Cerebellum (tissue), 4 donors: ENCODE measurements at places on chromosomes 13 and 19. TPM values are rescaled to one million over a fixed set of nuclear protein-coding genes. Genes with fewer than 3 reads are reported as not detected.

- DNase-seq = no peak
Observed at GRCh38 chr19:33465371-33465770, 56.2 kb downstream of the PEPD start.

GRCh38 chr13:34886121-34886875, 55.8 kb upstream of the NBEA start:
- no peak for DNase-seq

DNA sequence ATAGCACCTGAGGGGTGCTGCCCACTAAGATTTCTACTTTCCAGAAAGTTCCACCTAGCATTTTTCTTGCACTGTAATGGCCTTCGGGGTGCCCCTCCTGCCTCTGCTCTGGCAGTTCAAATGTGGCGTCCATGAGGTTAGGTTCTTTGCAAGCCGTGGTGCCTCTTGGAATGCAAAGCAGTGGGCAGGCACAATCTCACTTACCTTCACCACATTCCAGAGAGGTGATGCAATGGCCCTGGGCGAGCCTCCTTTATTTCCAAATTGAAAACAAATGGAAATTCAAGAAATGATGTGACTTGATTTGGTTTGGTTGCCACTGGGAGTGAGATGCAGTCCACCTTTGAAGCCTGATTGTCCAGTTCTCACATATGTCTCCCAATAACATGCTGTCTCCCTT, 46.9 kb downstream of the FGF9 start:
- no peak for DNase-seq

- no peak for DNase-seq
Observed at GRCh38 chr13:95571941-95572340, 19.4 kb downstream of the CLDN10 start.

DNA sequence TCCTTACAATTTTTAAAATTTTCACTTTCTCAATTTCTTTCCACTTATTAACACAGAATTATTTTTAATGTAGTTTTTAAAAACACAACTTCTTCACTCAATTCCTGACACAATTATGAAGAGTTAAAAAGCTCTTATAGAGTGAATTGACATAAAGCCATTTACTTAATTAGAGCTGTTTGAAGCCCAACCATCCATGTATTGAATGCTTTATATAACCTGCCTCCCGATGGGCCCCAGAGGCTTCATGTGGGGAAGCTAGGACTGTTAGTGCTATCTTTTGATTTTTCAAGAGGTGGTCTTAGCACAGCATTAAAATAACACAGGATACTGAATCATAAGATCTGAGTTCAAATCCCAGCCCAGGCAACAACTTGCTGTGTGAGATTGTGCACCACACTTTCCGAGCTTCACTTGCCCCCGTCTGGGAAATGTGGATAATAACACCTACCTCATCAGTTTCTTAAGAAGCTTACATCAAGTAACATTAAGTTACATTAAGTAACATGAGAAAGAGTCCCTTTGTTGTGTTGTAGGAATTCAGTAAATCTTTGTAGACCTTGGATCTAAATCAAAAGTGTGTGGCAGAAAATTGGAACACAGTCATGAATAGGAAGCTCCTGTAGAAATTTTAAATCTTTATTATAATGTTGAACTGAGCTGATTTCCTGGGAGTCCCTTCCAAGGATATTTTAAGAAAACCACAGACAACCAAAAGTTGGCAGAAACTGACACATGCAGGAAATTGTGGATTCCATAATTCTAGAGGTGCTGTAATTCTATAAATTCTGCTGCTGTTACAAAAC, 5.5 kb upstream of the ENOX1 start:
- DNase-seq = no peak

- DNase-seq = no peak
Observed at GRCh38 chr19:14459703-14460102, 15.5 kb downstream of the PTGER1 start.

DNA sequence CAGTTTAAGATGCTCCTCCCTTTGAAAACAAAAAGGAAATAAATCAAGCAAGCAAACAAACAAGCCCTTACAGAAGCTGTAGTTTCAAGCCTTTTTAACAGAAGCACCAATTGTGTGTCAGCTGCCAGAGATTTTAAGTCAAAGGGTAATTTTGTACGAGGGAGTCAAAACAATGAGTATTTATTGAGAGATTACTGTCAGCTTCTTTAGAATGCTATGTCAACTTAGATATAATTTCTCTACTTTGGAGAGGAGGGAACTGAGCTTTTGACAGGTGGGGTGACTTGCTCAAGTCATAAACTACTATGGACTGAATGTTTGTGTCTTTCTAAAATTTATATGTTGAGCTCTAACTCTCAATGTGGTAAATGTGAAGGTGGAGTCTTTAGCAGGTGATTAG, 10.5 kb upstream of the CBY2 start:
- no peak for DNase-seq

- no peak for DNase-seq
Observed at GRCh38 chr13:53012707-53013106, 15.9 kb upstream of the OLFM4 start.

DNA sequence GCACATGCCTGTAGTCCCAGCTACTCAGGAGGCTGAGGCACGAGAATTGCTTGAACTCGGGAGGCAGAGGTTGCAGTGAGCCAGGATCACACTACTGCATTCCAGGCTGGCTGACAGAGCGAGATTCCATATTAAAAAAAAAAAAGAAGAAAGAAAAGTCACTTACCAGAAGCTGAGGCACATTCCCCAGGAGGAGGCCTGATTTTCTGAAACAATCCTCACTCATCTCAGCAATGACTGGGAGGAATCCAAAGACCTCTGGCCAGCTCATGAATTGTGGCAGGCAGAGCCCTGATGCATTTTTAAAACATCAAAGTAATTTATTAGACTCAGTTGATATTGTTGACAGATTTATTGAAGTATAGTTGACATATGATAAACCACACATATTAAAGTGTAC, 206.3 kb downstream of the FOXO1 start:
- no peak for DNase-seq

DNA sequence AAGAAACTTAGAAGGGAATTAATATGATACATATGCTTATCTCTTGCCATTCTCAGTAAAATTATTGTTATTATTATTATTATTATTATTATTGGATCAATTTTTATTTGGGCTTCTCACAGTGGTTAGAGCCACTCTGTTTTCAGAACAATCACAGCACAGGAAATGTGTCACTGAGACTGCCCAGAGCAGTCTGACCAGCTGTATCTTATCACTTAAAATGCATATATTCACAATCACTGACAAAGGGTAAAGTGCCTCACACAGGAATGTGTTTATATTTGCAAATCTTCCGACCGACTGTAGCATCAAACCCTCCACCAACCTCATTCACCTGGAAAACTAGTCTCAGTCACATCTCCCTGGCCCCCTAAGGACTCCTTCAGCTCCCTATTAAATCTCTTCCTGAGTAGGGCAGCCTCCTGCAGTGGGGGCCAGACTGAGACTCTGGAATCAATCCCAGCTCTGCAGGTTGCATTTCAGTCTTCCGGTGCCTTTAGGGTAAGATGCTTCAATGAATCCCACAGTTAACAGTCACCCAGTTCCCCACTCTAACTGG, 738.3 kb upstream of the SLITRK5 start:
- no peak for DNase-seq

DNA sequence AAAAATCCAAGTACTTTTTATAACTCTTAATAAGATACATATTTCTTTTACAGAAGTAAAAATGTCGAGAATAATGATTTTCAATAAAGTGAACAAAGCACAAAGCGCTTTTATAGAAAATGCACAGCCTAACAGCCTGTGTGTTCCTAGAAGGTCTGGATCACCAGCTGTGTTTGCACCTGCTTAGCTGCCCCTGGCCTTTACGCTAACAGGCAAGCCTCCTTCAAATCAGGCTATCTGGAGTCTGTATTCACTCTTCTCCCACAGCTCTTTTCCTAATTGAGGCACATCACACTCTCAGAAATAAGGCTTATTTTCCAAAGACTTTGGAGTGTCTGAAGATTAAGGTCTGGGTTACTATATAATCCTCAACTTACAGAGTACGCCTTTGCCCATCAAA, 183.1 kb downstream of the LHFPL6 start:
- peak; percentile 30 for DNase-seq

- no peak for DNase-seq
Observed at GRCh38 chr13:57865600-57866294, 234.2 kb downstream of the PCDH17 start.

GRCh38 chr13:31764556-31764955, 25.2 kb downstream of the RXFP2 start:
- no peak for DNase-seq

- no peak for DNase-seq
Observed at GRCh38 chr19:45299719-45300118, 23.0 kb downstream of the CKM start.

DNA sequence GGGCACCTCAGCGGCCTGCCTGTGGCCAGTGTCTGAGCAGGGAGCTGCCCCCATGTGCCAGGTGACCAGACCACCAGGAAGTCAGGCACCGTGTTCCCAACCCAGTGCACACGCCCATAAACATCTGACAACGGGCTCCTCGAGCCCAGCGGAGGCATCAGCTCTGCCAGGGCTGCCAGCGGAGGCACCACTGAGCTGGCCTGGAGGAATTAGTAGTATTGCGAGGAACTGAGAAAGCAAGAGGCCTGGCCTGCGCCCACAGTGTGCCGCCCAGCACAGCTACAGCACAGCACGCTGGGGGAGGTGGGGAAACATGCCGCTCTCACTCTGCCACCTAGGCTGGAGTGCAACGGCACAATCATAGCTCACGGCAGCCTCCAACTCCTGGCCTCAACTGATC, 44.6 kb downstream of the ANKRD27 start:
- no peak for DNase-seq

GRCh38 chr19:9456018-9456689, 20.8 kb upstream of the ZNF266 start:
- no peak for DNase-seq

GRCh38 chr19:14472202-14472938, 2.8 kb downstream of the PTGER1 start:
- peak; percentile 66 for DNase-seq

DNA sequence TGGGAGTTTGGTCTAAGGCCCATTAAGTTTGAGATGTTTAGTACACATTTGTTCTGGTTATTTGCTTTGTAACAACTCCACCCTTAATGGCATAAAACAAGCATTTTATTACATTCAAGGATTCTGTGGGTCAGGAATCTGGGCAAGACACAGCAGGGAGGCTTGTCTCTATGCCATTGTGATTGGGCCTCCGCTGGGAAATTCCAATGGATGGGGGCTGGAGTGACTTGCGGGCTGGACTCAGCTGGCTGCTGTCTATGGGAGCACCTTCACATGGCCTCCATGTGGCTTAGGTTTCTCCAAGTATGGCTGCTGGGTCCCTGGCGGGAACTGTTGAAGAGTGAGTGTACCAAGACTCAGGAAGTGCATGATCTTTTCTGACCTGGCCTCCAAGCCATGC, 159.0 kb downstream of the PAN3 start:
- no peak for DNase-seq

DNA sequence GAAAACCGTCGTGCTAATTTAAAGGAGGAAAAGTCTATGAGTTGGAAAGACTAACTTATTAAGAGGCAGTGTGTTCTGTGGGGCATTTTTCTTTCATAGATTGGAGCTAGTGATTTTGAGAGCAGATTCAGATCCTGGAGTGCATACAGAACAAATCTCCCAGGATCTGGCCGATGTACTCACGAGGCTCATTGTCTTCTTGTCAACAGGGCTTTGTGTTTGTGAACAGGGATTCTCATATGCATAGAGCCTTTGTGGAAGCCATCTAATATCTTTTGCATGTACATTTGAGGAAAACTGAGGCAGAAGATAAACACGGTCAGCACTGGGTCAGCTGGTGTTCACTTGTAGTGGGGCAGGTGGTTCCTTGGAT, 482.9 kb upstream of the TSHZ3 start:
- DNase-seq = no peak

The PSG6 gene
- not detected for total RNA-seq

The TTC9B gene
- total RNA-seq = 15.0 TPM

The CGB2 gene
- total RNA-seq = not detected

The CBARP gene
- total RNA-seq = 5.6 TPM

The GIPR gene
- not detected for total RNA-seq

The SHISA7 gene
- 2.6 TPM for total RNA-seq

The CYP4F8 gene
- not detected for total RNA-seq

The ZNF567 gene
- 14.5 TPM for total RNA-seq

The ZNRF4 gene
- not detected for total RNA-seq

The FGF22 gene
- total RNA-seq = not detected

The IRGC gene
- not detected for total RNA-seq

The ZIC2 gene
- total RNA-seq = 79.8 TPM

The TNFSF9 gene
- total RNA-seq = 1.2 TPM
